SJSA1 (cell line): ENCODE measurements at places on chromosomes 5 and 9.

- no peak for DNase-seq
- no peak overlapping the region for H3K27ac ChIP-seq
- no peak overlapping the region for H3K4me3 ChIP-seq
- H3K36me3 ChIP-seq: no peaks in the 10 kb centered on the region
Observed at GRCh38 chr9:117135501-117136098, 279.3 kb downstream of the ASTN2 start.

- H3K27me3 ChIP-seq: no peaks in the 10 kb centered on the region
- no peak overlapping the region for H3K27ac ChIP-seq
- H3K4me1 ChIP-seq: peaks cover 51% of the 10 kb centered on the region
- no peak overlapping the region for H3K4me3 ChIP-seq
- H3K36me3 ChIP-seq: no peaks in the 10 kb centered on the region
Observed at GRCh38 chr5:74028976-74029375, 403.0 kb downstream of the ARHGEF28 start.

DNA sequence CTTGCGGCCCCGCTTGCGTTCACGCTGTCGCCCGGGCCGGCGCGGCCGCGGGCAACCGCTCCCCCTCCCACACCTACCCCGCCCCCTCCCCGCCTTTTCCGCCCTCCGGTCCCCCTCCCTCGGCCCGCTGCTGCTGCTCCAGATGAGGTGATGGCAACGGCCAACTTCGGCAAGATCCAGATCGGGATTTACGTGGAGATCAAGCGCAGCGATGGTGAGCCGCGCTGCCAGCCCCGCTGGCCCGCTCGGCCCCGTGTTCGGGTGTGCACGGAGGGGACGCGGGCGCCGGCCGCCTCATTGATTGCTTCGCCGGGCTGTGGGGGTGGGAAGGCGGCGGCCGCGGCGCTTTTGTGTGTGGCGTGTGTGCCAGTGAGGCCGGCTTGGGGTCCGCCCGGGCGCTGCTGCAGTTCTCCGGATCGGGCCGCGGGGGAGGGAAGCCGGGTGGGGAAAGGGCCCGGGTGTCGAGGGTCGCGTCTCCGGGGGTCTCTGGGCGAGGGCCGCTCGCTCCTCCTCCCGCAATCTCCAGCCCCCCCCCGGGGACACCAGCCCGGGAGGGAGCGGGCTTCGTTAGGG lies 403 bp downstream of the KIF2A start:
- H3K27me3 ChIP-seq: no peaks in the 10 kb centered on the region
- peaks cover 22% of the 10 kb centered on the region for H3K36me3 ChIP-seq
- H3K27ac ChIP-seq: peak overlapping the region; percentile 73

DNA sequence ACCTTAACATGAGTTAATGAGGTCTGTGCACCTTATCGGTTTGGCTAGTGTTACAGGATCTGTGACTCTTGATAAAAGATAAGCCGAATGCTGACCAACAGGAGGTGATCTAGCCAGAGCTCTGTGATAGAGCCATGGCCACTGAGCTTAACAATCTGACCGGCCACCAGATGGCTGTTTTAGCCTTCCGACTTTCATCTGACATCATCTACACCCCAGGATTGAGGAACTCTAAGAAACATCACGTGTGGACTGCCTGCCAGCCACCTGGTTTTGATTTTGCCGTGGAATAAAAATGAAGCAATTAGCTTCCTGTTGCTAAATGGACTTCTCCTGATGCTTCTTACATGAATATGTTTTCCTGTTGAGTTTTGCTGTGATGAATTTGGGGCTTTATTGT lies 281.3 kb downstream of the CEMIP2 start:
- no peaks in the 10 kb centered on the region for H3K4me1 ChIP-seq
- H3K27ac ChIP-seq: no peak overlapping the region
- H3K4me3 ChIP-seq: no peak overlapping the region

DNA sequence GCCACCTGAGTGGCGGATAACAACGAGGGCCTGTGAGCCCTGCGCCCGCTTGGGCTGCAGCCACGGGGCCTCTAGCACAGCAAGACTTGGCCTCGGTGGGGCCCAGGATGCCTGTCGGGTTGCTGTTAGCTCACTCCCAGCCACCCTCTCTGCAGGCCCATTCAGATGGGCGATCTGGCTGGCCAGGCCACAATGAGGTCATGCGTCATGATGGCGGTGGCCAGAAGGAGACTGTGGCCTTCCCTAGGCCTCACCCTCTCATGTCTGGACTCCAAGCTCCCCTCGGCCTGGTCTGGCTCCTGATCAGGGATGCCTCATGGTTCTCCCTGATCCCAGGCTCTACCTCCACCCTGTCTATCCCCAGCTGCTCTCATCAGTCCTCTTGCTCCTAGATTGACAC lies 19.0 kb upstream of the TCOF1 start:
- no peaks in the 10 kb centered on the region for H3K27me3 ChIP-seq
- peaks cover 20% of the 10 kb centered on the region for H3K4me1 ChIP-seq
- H3K4me3 ChIP-seq: no peak overlapping the region
- no peak overlapping the region for H3K27ac ChIP-seq
- no peak for DNase-seq

DNA sequence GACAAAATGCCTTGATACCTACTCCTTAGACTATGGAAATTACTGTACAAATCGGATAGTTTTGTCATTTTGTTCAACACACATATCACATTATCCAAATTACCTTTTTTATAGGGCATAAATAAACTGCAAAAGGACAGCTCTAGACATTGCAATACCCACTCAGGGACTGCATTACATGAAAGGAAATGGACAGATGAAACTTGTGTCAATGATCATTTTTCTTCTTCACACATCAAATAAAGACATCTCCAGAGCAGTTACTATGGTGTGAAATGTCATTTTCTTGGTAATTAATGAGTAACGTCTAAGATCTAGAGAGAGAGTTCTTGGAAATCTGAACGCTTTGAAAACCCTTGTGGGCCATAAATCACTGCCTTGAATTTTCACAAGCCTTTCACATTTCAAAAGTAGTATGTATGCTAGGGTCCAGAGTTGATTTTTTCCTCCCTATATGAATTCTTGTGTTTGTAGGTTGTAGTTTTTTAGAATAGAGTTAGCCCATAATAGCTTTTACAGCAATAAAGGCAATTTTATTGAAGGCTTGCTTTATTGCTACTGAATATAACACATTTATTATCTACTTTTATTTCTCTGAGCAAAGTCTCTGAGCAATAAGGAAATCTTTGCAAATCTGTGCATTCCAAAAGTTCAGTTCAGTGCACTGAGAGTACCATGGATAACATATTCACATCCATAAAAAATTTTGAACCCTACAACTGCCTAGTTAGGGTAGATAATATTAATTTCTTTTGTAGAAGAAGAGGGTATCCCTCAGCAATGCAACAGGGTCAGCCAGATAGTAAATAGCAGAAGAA lies 358.0 kb upstream of the PCSK5 start:
- no peak overlapping the region for H3K27ac ChIP-seq
- H3K36me3 ChIP-seq: no peaks in the 10 kb centered on the region
- H3K4me3 ChIP-seq: no peak overlapping the region
- DNase-seq: no peak
- no peaks in the 10 kb centered on the region for H3K4me1 ChIP-seq
- H3K27me3 ChIP-seq: no peaks in the 10 kb centered on the region

DNA sequence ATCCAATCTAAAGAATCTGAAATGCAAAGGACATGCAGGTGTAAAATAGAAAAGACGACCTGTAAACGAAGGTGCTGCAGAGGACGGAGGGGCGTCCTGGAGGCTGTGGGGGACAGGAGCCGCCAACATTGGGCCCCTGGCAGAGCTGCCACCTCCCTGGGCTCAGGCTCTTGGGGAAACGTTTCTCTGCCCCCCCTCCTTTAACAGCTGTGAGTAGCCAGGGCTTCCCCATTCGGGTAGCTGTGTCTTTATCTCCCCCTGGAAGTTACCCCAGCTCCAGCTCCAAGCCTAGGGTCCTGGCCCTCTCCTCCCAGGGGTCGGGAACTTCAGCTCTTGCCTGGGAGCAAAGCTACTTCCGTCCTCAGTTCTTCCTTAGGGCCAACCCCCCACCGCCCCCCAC lies 51.5 kb downstream of the PSD2 start:
- H3K27me3 ChIP-seq: peaks cover 78% of the 10 kb centered on the region
- peaks cover 8% of the 10 kb centered on the region for H3K4me1 ChIP-seq
- no peak for DNase-seq
- H3K36me3 ChIP-seq: no peaks in the 10 kb centered on the region

DNA sequence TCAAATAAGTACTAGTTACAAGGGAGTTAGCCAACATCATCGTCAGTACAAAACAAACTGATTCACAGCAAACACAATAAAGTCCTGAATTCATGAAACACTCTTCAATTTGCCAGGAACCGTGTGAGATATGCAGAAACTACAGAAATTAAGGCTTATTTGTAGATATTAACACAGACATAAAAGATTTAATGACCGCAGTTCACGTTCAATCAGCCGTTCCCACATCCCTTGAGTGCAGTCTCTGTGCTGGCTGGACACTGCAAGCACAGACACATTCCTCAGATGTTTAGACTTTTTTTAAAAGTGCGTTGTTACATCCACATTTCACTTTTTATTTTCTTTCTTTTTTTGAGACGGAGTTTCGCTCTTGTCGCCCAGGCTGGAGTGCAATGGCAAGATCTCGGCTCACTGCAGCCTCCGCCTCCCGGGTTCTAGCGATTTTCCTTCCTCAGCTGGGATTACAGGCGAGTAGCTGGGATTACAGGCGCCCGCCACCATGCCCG lies 566 bp upstream of the CEP78 start:
- H3K36me3 ChIP-seq: peaks cover 13% of the 10 kb centered on the region
- H3K27me3 ChIP-seq: no peaks in the 10 kb centered on the region
- peak overlapping the region; percentile 91 for H3K4me3 ChIP-seq
- no peak for DNase-seq

DNA sequence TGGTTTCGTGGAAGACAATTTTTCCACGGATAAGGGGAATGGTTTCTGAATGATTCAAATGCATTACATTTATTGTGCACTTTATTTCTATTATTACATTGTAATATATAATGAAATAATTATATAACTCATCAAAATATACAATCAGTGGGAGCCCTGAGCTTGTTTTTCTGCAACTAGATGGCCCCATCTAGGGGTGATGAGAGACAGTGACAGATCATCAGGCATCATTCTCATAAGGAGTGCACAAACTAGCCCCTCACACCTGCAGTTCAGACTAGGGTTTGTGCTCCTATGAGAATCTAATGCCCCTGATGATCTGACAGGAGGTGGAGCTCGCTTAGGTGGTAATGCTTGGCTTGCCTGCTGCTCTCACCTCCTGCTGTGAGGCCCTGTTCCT lies 6.4 kb downstream of the ISCA1 start:
- no peak overlapping the region for H3K4me3 ChIP-seq
- no peak for DNase-seq
- H3K36me3 ChIP-seq: peaks cover 48% of the 10 kb centered on the region

- no peaks in the 10 kb centered on the region for H3K4me1 ChIP-seq
- H3K36me3 ChIP-seq: peaks cover 30% of the 10 kb centered on the region
- DNase-seq: no peak
- H3K27ac ChIP-seq: no peak overlapping the region
- H3K4me3 ChIP-seq: no peak overlapping the region
Observed at GRCh38 chr9:112119225-112120029, 55.7 kb downstream of the SUSD1 start.

DNA sequence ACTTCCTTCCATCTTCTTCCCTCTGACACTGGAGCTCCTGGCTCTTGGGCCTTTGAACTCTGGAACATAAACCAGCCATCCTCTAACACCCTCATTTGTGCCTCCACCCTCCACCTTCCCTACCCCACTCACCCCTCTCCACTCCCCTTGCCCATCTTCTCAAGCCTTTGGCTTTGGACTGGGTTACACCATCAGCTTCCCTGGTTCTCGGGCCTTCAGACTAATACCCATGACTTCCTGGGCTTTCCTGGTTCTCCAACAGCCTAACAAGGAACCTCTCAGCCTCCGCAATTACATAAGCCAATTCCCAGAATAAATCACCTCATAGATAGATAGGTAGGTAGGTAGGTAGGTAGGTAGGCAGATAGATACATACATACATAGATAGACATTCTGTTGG lies 67.1 kb downstream of the FREM1 start:
- no peaks in the 10 kb centered on the region for H3K36me3 ChIP-seq
- no peak overlapping the region for H3K4me3 ChIP-seq
- no peak for DNase-seq
- no peak overlapping the region for H3K27ac ChIP-seq
- no peaks in the 10 kb centered on the region for H3K4me1 ChIP-seq

DNA sequence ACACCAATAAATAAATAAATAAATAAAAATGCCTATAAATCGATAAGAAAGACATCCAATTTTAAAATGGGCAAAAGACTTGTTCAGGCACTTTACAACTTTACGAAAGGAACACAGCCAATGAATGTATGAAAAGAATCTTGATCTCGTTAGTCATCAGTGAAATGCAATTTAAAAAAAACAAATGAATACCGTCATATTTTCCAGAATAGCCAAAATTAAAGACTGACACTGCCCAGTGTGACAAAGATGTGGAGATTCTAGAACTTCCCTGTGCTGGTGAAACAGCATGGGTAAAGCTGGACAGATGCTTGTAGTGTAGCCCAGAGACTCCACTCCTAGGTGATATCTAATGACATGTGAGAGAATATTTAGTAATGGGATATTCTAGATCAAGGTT lies 127.1 kb downstream of the GOLPH3 start:
- H3K27ac ChIP-seq: no peak overlapping the region
- H3K4me1 ChIP-seq: peaks cover 12% of the 10 kb centered on the region; the same call in 1 of the 2 replicates
- no peak overlapping the region for H3K4me3 ChIP-seq
- no peak for DNase-seq

DNA sequence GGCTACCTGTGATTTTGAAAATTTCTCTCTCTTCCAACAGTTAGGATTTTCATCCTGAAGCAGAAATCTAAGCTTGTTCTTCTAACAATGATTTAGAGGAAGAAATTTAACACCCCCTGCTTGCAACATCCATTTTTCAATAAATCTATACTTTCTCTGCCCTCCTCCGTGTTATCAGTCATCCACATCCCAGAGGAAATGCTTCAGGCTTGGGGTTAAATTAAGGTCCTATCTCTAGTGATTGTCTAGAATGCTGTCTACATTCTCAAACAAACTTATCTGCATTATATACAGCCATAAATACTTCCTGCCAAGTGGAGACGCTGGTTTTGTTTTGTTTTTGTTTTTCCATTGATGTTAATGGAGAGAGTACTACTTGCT lies 371.0 kb downstream of the CSNK1G3 start:
- H3K36me3 ChIP-seq: no peaks in the 10 kb centered on the region
- H3K27me3 ChIP-seq: no peaks in the 10 kb centered on the region
- no peak overlapping the region for H3K4me3 ChIP-seq
- H3K27ac ChIP-seq: no peak overlapping the region

- no peak overlapping the region for H3K27ac ChIP-seq
- no peaks in the 10 kb centered on the region for H3K27me3 ChIP-seq
- no peak for DNase-seq
- H3K4me1 ChIP-seq: peaks cover 19% of the 10 kb centered on the region
- H3K36me3 ChIP-seq: no peaks in the 10 kb centered on the region
- no peak overlapping the region for H3K4me3 ChIP-seq
Observed at GRCh38 chr5:39720136-39720535, 295.4 kb upstream of the DAB2 start.

DNA sequence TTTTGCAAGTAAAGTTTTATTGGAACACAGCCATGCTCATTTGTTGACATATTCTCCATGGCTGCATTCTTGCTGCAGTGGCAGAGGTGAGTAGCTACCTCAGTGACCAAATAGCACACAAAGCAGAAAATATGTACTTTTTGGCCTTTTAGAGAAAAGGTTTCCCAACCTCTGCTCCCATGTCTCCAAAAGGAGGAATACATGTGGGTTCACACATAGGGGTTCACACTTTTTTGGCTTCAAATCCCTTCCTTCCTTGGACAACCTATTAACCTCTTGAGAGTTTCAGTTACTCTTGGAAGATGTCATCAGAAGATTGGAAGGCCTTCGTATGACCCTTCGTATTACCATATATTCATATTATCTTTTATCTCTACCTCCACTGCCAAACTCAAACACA lies 285.1 kb upstream of the TUT7 start:
- H3K27ac ChIP-seq: no peak overlapping the region
- no peaks in the 10 kb centered on the region for H3K4me1 ChIP-seq
- H3K27me3 ChIP-seq: no peaks in the 10 kb centered on the region
- no peak for DNase-seq
- H3K36me3 ChIP-seq: no peaks in the 10 kb centered on the region
- H3K4me3 ChIP-seq: no peak overlapping the region
